ENCODE measurements at places on chromosomes 11 and 22. TPM values are rescaled to one million over a fixed set of nuclear protein-coding genes. Genes with fewer than 3 reads are reported as not detected.

DNA sequence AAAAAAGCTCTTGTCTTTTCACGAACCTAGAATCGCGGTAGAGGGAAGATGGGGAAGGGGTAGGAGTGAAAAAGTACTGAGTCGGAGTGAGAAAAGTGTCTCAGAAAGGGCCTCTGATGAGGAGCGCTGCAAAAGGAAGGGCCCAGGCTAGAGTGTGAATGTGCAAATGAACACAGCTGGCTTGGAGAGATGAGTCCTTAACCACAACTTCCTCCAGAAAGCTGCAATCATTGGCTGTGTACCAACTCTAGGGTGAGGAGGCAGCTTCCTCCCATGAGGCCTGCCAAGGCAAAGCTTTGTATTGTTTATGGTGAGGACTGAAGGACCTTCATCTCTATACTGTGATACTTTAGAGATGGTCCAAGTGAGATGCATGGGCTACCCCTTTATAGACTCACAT is 566.9 kb upstream of the ANO5 start:
- no peak for DNase-seq

Gene ADM2
- total RNA-seq = 6.0 TPM

DNA sequence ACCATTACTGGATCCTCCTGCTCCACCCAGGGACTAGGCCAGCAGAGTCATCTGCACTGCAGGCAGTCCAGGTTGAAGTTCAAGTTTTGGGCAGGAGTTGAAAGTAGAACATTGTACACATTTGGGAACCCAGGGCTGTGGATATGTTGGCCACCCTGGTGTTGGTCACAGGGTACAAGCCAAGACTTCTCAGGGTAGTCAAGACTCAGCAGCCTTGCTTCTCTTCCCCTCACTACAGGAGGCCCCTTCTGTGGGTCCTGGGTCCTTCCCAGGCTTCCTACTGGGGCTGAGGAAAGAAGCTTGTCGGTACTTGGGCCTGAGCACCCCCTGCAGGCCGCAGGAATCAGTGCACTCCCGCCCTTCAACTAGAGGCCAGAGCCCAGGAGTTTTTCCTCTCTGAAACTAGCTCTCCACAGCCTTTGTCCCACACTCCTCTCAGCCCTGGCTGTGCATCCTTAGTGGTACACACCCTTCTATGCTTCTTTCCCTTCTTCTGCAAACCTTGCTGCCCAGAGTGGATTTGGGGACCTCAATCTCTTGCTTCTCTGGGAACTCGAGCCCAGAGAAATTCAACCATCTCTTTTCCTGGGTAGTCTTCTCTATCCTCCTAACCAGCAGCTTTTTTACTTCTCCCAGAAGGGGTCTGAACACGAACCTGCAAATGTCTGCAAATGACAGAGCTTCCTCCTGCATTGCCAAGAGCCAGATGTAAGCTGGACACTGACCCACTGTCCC is 2.6 kb upstream of the HPX start:
- DNase-seq = no peak

DNA sequence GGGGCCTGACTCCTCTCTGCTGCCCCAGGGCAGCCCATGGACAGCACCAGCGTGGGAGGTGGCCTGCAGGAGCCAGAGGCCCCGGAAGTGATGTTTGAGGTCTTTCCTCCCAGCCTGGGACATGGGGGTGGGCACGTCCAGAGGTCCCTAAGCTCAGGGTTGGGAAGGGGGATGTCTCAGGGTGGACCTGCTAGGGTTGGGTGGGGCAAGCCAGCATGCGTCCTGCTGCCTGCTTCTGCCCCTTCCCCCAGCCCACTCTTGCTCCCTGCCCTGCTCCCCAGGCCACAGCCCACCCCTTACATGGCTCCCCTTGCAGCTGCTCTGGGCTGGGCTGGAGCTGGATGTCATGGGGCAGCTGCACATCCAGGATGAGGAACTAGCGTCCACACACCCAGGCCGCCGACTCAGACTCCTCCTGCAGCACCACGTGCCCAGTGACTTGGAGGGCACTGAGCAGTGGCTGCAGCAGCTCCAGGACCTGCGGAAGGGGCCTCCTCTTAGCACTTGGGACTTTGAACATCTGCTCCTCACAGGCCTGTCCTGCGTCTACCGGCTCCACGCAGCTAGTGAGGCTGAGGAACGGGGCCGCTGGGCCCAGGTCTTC is 1.3 kb downstream of the FAM180B start:
- no peak for DNase-seq

Gene TMPRSS13
- 1.8 TPM for total RNA-seq

- DNase-seq = no peak
Measured at GRCh38 chr11:134612140-134613030, 200.3 kb upstream of the B3GAT1 start.

GRCh38 chr11:66221726-66222236 is 46.7 kb upstream of the RAB1B start:
- DNase-seq = no peak

- no peak for DNase-seq
Measured at GRCh38 chr22:40660730-40661129, 18.6 kb upstream of the MCHR1 start.

DNA sequence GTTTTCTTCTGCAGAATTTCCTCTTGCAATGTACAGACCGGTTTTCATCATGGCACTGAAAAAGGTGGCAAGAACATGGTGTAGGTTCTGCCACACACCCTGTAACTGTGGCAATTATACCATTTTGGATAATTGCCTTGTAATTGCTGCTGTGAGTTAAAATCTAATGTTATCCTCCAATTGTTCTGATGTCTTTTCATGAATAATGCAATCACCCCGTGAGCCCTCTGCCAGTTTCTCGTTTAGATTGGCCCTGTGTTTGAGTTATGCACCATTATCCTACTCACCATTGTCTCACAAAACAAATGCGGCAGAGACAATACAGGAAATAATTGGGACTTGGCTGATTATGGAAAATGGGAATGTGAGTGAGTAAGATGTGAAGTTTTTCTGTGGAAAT is 61.8 kb upstream of the MTNR1B start:
- no peak for DNase-seq

DNA sequence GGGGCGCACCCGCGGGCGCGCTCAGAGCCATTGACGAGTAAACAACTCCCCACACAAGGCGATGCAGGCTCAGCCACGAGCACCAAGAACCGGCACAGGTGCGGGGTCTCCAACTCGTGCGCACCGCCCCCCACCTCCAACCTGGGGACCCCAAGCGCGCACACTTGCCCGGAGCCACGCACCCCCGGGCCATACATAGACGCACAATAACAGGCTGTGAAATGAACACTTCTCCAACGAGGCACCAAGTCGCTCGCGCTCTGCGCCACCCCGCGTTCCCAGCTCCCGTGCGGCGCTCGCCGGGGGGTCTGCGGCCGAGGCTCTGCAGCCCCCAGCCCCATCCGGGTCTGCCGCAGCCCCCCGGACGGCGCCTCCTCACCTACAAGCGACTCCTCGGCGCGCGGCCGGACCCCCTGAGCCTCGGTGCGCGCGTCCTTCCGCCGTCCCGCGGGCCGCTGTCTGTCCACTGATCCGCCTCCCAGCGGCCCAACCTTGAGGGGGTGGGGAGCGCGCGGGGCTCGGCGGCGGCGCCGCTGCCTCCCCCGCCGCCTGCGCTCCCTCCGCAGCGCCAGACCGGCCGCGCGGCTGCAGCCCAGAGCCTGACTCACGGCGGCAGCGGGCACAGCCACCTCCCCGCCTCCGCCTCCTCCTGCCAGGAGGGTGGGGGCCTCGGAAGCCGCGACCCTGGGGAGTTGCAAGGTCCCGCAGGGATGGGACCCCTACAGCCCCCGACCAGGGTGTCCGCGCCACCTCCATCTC is 1.6 kb downstream of the IFITM10 start:
- no peak for DNase-seq

Gene KCNQ1OT1
- 0.30 TPM for total RNA-seq

DNA sequence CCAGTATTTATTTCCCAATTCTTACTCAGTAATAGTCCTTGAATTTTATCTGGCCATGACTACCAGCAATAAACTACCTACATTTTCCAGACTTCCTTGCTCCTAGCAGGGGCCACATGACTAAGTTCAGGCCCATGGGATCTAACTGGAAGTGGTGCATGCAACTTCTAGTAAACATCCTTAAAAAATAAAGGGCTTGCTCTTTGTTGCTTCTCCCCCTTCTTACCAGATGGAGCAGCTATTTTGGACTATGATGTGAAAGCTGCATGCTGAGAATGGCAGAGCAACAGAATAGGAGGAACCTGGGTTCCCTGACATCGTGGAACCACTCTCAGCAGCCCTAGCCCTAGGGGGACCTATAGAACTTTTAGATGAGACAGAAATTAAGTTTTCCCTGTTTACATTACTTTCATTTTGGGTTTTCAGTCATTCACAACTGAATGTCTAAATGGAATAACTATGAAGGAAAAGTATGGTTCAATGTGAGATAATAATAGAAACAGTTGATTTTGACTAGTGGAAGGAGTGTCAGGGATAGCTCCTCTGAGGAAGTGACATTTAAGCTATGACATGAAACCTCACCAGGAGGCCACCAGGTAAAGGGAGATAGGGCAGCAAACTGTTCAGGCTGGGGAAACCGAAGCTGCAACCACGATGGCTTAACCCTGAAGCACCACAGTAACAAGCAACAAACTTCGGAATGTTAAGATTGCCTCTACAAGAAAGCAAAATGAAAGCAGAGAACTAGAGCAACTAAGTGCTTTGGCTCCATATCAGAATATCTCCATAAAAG is 48.9 kb downstream of the PHF21A start:
- DNase-seq = no peak

Gene FOLR2
- not detected for total RNA-seq

Gene PGA5
- not detected for total RNA-seq

DNA sequence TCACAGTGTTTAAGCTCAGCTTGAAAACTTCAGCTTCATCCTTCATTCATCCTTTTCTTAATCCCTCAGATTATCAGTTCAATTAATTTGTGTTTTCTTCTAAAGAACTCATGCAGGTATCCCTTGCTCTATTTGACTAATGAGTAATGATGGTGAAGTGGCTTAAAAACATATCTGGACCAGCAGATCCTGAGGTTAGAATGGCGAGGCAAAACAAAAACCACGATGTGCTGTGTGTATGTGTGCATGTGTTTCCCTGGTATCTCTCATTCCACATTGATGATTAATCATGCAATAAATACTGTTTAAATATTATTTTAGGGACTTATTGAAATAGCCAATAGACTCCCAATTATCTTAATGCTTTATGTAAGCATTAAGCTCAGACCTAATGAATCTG is 437.0 kb downstream of the DYNC2H1 start:
- no peak for DNase-seq

Gene KCTD14
- total RNA-seq = 0.19 TPM

Gene PRODH
- 0.45 TPM for total RNA-seq

GRCh38 chr11:3684819-3685172 is 13.6 kb upstream of the CHRNA10 start:
- DNase-seq = no peak

DNA sequence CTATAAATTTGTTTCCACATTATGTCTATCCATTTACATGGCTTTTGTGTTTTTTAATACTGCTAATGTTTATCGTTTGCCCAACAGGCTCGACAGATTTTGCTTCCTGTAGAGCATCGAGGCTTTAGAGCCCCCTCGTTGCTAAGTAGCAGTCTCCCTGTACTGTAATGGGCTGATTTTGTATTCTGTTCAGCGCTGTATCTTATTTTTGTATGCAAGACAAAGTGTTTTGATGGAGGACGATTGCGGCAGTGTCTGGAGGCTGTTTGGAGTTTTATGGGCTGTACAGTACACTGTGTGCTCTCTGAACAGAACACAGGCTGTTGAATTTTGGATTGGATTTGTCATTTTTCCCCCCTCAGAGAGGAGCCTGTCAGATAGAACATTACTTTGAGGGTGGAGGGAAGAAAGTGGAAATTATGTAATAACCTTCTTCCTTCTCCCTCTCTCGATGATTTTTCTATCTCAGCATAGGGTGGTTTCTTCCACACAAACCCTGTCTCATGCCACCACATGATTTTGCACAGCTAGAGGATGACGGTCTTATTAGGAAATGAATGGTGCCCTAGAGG is 104.4 kb downstream of the ZBTB16 start:
- DNase-seq = no peak

DNA sequence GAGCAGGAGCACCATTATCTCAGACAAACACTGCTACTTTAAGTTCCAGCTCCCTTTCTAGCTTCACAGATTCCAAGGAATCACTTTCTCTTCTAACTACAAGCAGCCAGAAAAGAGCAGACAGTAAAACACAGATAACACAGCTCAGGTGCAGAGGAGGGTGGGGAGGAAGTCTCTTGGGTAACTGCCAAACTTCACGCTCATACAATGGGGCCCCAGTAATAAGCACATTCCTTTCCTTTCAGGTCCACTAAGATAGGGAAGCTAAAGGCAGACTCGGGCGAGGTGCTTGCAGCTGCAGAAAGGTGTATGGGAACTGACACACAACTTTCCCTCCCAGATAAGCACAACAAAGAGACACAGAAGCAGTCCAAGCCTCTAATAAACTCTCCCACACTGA is 69.2 kb upstream of the OR9G4 start:
- DNase-seq = no peak

Gene HMGXB4
- 35.4 TPM for total RNA-seq

GRCh38 chr11:72425053-72425980 is 9.0 kb downstream of the CLPB start:
- DNase-seq = no peak

Gene SMC1B
- total RNA-seq = 0.80 TPM

- no peak for DNase-seq
Measured at GRCh38 chr11:19268909-19269308, 28.2 kb upstream of the E2F8 start.

DNA sequence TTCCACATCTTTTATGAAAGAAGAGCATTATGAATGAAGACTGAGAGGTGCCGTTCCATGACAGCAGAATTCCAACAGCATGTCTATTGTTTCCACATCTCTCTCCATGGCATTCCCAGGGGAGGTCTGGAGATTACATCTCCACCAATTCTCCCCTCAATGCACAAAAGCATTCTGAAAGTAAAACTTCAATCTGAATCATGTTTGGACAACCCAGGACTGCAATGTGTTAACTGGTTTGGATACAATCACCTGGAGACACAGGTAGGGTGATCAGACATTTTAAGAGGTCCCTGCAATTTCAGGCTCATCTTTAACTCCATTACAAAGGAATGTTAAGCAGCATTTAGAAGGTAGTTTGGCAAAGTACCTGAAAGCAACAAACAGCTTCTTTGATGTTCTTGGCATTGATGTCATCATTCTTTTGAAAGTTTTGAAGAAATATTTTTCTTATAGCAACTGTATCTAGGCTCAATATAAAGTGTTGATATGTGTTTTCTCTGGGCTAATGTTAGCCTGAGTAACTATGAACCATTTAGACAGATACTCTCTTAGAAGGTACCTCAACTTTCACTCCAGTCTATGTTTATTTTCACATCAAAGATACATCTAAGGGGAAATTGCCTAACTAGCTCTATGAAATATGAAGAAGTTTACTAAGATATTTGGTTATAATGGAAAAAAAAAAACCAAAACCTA is 181.4 kb upstream of the MTMR2 start:
- no peak for DNase-seq

GRCh38 chr11:36499315-36499714 is 10.8 kb downstream of the TRAF6 start:
- no peak for DNase-seq

GRCh38 chr11:7573558-7574296 is 59.9 kb downstream of the PPFIBP2 start:
- DNase-seq = no peak

DNA sequence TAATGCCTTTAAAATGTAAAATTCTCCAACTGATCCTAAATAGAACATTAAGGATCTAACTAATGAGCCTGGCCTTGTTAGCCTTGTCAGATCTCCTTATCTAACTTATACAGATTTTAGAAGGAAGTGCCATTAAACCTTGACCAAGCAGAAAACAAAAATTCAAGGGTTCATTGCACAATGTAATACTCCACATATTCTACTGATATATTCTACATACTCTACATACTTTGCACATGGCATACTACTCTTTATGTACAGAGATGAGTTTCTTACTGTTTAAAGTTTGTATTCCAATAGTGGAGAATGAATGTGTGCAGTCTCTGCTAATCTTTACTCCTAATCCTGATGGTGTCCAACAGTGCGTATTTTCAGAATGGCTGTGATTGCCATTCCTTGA is 297.2 kb downstream of the LUZP2 start:
- no peak for DNase-seq
